Left colon (tissue), 2 donors: ENCODE measurements at places on chromosomes 4 and X.

GRCh38 chr4:13829457-13829856 lies 201.9 kb upstream of the BOD1L1 start:
- DNase-seq, result no peak

DNA sequence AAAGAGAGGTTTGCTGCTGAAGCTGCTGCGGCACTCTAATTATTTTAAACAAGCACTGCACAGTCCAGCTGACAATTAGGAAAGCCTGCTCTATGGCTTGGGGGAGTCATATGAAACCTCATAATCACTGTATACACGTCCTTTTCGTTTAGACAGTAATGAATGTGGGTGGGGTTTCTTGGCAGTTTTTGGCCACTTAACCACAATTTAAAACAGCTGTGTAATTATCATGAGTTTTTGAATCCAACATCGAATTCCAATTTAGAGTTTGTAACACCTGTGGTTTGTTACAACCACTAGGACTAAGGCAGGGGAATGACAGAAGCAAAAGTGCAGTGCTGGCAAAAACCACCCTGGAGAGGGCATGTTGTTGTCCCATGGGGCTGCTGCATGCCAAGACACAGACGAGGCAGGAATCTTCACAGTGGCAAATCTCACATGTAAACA lies 99.5 kb downstream of the CXXC4 start:
- DNase-seq, result no peak

DNA sequence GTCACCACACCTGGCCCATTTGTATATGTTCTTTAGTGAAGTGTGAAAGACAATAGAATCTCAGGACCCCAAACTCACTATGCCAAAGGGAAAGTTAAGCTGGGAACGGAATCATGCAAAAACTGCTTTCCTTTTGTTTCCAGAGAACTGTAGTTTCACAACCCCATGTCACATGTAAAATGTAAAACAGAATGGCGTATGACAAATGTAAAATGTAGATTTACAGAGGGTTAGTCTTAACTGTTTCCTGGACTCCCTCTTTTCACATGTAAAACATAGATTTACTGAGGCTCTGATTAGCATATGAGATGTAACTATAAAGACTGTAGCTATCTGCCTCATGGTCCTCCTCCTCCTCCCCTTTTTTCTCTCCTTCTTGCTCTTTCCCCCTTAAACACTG lies 66.3 kb downstream of the ABLIM2 start:
- no peak for DNase-seq

DNA sequence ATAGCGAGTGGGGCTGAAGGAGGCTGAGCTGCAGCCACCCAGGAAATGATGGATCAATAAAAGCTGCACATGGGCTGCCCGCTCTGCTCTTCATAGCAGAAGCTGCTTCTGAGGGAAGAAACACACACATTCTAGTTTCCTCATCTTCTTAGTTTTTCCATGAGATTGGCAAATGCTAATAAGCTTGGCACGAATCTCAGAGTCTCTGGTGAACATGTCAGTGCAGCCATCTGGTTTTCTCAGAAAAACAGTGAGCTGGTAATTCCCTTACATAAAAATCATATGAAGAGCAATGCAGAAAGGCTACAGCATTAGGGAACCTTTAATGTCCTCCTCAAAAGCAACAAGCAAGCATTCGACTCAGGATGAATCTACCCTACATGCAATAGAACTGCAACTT lies 69.9 kb downstream of the GATB start:
- DNase-seq, result no peak

GRCh38 chrX:40976981-40977380 lies 108.3 kb upstream of the USP9X start:
- DNase-seq, result no peak

DNA sequence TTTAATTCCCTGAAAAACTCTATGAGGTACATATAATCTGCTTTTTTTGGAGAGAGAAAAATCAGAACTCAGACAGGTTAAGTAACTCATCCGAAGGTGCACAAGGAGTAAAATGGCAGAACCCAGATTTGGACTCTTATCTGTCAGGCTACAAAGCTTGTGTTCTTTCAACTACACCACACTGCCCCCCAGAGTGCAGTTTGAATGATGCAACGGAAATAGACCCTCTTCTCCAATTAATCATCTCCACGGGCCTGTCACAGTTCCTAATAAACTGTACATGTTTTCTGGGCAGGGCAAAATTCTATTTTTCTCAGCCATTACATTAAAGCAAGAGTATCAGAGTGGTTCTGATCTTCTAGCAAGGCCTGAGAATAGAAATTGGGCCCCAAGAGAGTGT lies 35.3 kb upstream of the DCX start:
- DNase-seq, result no peak

DNA sequence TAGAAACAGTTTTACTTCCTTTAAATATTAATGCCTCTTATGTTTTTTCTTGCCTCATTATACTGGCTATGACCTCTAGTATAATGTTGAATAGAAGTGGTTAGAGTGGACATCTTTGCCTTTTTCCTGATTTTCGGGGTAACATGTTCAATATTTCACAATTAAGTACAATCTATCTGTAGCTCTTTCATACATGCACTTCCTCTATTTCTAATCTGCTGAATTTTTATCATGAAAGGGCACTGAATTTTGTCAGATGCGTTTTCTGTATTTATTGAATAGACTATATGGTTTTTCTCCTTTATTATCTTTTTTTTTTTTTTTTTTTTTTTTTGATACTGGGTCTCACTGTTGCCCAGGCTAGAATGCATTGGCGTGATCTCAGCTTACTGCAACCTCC lies 29.0 kb downstream of the MECP2 start:
- no peak for DNase-seq

GRCh38 chr4:184854673-184855072 lies 28.9 kb upstream of the ACSL1 start:
- no peak for DNase-seq

- no peak for DNase-seq
These were observed 1.1 kb upstream of the SMIM43 start for GRCh38 chr4:121765971-121766538.

- DNase-seq, result peak; percentile 70
These were observed at the start of gene FAAH2 for GRCh38 chrX:57286507-57287251. TSS of gene FAAH2 (plus strand) at chrX:57286706. CDS start at chrX:57286826, 120 bp downstream.

DNA sequence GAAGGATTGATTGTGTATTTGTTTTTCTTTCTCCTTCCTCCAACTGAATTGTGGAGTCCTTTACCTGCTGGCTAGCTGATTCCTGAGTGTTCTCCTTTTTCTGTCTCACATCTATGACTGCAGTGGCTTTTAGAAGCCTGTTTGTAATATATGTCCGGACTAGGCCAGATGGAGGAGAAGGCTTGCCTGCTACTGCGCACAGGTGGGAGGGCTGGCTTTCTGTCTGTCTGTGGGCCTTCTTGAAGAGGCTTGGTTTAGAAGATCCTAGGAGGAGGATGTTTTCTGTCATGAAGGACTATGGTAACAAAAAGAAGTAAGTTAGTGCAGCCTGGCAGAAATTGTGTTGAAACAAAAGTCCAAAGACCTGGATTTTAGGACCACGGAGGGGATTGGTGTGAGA lies 8.5 kb downstream of the PPP1R3F start:
- no peak for DNase-seq

- DNase-seq, result peak; percentile 35
These were observed 21.5 kb downstream of the JADE1 start for GRCh38 chr4:128830906-128831503.

GRCh38 chr4:54482529-54483200 lies 175.1 kb upstream of the KIT start:
- DNase-seq, result no peak

DNA sequence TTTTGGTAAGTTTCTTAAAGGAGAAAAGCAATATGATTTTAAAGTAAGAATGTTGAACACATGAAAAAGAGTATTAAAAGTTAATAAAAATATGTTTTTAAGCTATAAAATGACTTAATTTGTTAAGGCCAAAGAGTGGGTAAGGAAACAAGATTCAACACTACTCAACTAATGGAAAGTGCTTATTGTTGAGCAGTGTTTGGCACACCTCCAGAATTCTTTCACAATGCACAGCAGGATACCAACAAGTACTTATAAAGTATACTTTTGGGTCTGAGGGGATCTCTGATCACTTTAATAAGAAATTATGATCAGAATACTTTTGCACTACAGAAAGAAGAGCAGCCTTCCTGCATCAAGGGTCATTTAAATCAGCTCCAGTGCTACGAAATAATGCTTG lies 5.9 kb downstream of the LAMP2 start:
- no peak for DNase-seq

DNA sequence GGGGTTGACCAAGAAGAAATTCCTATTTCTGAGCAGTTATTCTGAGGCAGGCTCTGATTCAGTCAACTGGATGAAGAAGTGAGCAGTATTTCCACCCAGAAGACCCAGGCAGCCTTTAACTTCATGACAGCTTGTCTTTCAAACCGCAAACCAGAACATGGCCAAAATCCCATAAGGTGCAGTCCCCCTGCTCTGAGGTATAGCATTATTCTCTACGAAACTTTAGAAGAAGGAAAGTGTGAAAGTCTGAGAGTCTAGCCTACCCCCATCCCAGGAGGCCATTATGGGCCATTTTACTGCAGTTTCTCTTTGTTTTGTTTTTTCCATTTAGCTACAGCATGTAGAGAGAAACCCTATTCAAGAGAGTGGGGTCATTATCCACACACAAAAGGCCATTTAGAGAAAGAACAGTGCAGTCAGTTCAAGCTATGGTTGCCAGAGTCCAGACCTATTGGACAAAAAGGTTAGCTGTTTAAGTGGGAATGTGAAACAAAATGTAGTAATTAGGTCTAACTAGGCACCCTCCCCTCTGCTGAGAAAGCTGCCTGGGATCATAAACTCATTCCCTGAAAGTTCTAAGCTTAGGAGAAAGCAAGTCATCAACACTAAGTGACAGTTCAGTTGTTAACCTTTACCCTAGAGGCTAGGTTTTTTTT lies 52.1 kb upstream of the RASGEF1B start:
- no peak for DNase-seq

DNA sequence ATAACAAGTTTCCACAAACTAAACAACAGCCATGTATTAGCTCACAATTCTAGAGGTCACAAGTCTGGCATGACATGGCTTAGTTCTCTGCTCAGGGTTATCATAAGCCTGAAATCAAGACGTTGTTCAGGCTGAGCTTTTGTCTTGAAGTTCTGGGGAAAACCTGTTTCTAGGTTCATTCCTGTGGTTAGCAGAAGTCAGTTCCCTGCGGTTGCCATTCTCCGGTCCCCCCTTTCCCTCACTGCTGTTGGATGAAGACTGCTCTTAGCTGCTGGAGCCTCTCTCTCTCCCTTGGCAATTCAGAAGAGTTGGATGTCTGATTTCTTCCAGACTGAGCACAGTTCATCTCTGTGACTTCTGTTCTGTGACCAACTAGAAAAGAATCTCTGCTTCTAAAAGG lies 962.6 kb downstream of the PCDH7 start:
- no peak for DNase-seq

DNA sequence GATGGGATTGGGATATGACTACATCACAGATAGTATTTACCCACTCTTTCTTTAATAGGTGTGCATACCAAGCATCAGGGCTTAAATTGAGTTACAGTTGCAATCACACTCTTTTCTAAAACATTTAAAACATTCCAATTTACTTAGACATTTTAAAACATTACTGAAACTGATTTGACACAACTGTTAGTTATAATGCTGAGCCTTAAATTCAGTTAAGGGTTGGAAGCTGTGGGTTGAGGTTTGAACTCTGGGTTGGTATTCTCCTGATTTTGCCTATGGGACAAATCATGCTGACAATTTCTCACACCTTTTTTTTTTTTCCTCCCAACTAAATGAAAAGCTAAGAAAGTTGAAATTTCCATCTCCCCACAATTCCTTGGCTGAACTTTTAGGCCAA lies 16.3 kb downstream of the SLIT2 start:
- DNase-seq, result no peak

- DNase-seq, result no peak
These were observed 87.9 kb downstream of the ANKRD17 start for GRCh38 chr4:73170518-73171198.

GRCh38 chr4:172707622-172708021 lies 461.0 kb upstream of the GALNT7 start:
- DNase-seq, result no peak

GRCh38 chr4:130568746-130569145 lies 1472.8 kb downstream of the C4orf33 start:
- no peak for DNase-seq

- DNase-seq, result no peak
These were observed 73.2 kb downstream of the ZNF827 start for GRCh38 chr4:145865274-145865941.

DNA sequence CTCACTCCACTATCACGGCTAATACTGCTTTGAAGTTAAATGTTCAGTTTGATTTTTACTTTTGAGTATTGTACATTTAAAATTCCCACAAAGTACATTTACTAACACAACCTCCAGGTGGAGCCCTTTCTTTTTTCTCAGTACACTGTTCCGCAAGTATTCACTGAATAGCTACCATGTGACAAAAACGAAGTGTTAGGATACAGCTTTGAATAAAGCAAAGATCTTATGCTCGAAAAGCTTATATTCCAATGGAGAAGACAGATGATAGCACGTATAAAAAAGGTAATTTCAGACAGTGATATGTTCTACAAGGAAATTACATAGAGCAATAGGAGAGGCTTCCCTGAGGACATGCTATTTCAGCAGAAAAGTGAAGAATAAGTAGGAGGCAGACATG lies 60.7 kb upstream of the ABCG2 start:
- DNase-seq, result no peak

DNA sequence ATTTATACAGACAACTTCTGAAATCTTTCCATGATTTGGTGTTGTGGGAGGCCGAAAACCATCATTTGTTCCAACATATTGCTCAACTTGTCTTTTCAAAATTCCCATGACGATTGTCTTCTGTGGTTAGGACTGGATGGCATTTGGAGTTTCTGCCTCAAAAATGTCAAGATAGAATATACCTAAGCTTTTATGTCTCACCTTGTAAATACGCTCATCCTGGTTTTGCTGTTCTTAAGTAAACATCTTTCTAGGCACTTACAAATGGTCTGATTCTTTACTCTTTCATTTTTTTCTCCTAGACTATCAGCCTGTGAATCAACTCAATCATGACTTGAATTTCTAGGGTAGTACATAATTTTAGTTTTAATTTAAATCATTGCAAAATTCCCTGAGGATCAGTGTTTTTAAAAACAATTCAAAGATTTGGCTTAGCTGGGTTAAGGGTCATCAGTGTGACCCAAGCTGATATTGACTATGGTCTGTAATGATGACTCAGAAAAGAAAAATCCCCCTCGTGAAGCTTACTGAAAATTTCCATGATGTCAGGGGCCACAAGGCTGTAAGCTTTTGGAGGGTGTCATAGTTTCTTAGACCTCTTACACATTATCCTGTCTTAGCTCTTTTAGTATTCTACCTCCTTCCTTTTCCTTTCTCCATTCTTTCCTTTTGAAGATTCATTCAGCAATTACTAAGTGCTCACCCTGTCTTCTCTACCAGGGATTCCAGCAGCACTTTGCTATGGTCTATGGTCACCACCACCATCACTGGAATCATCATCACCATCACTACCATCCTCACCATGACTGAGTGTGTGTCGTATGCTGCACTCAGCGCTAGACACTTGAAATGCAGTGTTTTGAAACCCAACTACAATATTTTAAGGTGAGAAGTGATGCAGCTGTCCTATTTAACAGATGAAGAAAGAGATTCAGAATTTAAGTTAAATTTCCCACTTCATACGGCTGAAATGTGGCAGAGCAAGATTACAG lies 124.4 kb downstream of the CPE start:
- DNase-seq, result no peak

GRCh38 chr4:170051402-170051801 lies 25.2 kb upstream of the MFAP3L start:
- no peak for DNase-seq

GRCh38 chr4:48379587-48380180 lies 38.4 kb downstream of the SLAIN2 start:
- DNase-seq, result no peak

GRCh38 chrX:9293903-9294302 lies 171.0 kb upstream of the TBL1X start:
- DNase-seq, result no peak

- DNase-seq, result no peak
These were observed 404 bp downstream of the PPP2R3B start for GRCh38 chrX:386239-386767.
